ENCODE measurements at places on chromosomes 5 and 9.

DNA sequence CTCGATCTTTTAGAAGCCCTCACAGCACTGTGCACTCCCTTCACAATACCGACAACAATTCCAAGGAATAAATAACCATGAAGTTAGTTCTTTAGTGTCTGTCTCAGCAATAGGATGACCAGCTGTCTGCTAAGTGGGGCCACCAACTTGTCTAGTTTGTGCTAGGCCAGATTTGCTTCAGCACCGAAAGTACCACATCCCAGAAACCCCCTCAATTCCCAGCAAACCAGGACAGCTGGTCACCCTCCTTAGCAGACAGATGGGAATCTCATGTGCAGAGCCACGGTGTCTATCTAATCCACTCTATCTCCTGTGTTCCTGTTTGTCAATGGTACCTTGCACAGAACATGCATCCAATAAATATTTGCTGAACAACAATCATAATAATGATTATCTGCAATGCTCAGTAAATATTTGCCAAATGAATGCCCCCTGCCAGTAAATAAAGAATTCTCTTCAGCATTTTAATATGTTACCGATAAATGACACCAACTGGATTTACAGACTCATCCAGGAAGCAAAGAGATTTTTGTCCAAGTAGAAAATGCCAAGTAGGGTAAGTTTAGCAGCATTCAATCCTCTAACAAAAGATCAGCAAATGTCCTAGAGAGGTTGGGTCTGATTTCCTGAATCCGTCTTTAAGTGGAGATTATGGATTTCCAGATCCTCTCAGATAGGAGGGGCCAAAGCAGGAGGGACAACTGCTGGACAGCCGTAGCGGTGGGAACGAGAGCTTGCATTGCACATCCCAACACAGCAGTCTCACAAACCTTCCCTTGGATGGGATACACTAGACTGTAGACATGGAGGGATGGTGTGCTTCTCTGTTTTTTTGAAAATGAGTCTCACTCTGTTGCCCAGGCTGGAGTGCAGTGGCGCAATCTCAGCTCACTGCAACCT is 51.9 kb upstream of the ANKRD33B start:
- no peak for DNase-seq

DNA sequence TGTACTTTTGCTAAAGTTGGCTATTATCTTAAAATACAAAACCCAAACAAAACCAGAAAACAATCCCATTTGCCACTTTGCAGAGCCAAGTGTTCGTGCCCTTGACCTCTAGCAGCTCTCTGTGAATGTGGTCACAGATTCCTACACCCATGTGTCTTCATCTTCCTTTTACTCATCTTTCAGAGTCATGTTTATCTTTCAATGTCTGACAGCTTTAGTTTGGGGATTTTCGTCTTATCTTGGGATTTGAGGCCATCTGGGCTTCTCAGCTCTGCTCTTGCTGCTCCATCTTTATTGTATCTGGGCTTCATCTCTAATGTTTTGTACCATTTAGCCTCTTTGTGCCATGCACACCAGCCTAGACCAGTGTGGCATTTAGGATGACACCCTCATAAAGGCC is 81.0 kb downstream of the DAPK1 start:
- DNase-seq: peak; percentile 30

DNA sequence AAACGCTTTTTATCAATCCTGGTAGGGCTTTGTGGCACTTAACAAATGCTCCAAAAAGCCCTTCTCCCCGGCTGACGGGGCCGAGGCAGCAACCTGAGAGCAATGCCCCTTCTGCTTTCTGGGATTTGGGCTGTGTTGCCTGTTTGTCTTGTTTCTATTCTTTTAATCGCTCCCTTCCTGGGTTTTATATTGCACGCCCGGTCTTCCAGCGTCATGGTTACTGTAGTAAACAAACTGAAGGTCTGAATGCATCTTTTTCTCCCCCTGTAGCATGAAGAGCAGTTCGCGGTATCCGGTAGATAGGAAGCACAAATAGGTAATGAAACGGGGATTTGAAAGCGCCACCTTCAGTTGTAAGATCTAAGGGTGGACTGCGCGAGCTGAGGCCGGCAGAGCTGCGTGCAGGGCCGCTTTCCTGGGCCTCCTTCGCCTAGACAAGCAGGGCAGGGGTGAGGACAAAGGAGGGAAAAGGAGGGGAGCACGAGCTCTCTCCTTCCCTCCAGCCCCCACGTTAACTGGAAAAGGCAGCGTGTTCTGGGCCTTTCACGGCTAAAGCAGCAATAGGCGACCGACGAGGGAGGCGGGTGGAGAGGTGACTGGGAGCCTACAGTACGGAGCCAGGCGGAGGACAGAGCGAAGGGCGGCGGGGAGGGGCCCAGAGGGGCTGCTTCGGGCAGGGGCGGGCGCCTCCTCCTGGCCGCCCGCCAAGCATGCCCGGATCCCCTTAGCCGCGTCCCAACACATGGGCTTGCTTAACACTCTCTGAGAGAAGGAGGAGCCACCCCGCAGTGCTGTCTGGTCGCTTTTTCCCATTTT is 49.3 kb upstream of the ZNF366 start:
- DNase-seq: peak; percentile 38

DNA sequence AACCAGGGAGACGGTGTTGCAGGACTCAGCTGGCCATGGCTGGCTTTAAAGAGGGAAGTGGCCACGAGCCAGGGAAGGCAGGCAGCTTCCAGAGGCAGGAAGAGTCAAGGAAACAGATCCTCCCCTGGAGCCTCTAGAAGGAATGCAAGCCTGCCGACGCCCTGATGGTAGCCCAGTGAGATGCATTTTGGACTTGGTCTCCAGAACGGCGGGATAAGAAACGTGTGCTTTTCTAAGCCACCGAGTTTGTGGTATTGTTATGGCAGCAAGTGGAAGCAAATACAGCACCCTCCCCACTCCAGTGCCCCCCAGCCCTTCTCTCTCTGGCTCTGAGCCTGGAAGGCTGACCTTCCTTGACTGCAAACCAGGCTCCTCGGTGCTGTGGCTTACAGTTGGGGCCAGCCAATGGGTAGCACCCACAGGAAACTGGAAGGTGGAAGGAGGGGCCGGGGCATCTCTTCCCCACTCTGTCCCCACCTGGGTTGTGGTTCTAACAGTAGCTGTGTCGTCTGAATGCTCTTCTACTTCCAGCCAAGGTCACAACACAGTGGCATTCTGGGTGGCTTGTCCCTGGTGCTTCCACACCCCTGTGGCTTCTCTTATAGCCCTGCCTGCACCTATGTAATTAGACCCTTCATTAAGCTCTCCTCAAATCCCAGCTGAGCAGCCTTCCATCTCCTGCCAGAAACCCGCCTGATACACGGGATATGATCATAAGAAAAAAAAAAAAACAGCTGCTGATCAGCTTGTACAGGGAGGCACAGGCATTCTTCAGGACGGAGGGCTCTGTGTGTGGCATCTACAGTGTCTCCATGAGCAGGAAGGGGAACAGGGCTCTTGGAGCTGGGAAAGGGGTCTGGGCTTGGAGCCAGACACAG is 29.9 kb upstream of the UNC5A start:
- no peak for DNase-seq

- DNase-seq: peak; percentile 15
Observed at GRCh38 chr5:169826618-169827017, 153.7 kb downstream of the INSYN2B start.

- no peak for DNase-seq
Observed at GRCh38 chr5:39531306-39531705, 106.5 kb upstream of the DAB2 start.
